ENCODE measurements at places on chromosomes 11 and 22.
A peak's percentile ranks its signal among the peaks of the same experiment; 100 is the strongest.

DNA sequence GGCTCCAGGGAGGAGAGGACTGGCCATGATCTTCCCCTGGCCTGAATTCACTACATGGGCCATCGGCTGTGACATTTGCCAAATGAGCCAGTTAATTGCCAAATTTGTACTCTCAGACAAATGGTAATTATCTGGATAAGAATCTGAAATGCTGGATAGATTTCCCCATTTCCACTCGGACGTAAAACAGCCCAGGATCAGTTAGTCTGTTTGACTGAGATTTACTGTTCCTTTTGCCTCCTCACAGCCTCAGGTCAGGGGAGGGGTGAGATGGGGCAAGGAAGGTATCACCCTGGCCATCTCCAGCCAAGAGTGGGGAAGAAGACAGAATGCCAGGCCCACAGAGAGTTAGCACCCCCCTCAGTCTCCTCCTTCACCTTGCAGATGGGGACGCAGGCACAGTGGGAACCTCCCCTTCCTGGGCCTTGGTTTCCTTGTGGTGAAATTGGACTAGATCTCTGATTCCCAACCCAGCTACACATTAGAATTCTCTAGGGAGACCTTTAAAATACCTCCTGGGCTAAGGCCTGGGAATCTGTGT is 5.2 kb downstream of the TRIM29 start:
- DNase-seq: no peak

GRCh38 chr11:110777775-110778174 is 65.5 kb upstream of the ARHGAP20 start:
- no peak for DNase-seq

DNA sequence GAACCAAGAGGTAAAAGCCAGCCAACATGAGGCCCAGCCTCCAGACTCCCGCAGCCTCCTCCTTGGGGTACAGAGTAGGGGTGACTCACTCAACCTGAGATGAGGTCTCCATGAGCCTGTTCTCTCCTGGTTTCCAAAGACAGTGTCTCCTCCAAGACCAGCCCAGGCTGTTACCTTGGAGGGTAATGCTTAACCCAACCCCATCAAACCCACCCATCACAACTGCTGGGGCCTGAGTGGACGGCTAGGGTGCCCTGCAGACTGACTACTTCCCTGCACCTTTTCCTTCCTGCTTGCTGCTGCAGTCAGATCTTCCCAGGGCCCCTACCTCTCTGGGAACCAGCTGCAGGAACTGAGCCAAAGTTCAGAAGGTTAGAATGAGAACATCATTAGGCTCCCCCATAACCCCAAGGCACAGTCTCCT is 5.1 kb upstream of the NOL12 start:
- DNase-seq: no peak

GRCh38 chr11:42576318-42576717 is 735.5 kb upstream of the API5 start:
- DNase-seq: no peak

DNA sequence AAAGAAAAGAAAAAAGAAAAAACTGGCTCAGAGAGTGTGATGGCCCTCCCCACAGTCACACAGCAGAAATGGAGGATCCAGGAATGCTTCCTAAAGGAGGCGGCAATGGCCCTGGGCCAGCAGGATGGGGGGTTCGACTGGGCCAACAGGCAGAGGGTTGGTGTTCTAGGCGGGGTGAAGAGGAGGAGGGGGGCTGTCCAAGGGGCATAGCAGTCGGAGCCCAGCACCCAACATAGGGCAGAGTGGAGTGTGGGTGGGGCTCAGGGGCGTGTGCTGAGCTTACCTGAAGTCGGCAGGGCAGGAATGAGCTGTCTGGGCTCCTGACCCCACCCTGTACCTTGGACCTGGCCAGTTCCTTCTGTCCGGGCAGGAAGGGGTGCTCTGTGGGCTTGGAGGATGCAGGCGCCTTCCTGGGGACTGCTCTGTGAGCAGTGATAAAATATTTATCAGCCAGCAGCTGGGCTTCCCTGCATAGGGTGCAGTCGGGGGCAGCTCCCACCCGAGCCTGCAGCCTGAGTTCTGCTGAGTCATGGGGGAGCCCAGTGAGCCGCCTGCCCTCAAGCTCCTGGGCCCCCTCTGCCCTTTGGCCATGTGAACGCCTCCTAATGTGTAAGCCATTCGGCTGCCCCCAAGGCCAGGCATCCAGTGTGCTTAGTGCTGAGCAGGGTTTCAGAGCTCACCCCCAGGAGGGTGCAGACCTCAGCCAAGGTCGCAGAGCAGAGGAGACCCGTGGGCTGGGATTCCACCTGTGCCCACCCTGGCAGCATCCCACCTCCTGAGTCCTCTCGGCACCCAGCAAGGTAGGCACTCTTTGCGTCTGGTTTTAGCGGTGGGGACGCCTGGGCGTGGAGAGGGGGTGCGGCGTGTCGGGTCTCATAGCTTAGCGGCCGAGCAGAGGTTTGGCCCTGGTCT is 25.3 kb upstream of the PRR5 start:
- no peak for DNase-seq

DNA sequence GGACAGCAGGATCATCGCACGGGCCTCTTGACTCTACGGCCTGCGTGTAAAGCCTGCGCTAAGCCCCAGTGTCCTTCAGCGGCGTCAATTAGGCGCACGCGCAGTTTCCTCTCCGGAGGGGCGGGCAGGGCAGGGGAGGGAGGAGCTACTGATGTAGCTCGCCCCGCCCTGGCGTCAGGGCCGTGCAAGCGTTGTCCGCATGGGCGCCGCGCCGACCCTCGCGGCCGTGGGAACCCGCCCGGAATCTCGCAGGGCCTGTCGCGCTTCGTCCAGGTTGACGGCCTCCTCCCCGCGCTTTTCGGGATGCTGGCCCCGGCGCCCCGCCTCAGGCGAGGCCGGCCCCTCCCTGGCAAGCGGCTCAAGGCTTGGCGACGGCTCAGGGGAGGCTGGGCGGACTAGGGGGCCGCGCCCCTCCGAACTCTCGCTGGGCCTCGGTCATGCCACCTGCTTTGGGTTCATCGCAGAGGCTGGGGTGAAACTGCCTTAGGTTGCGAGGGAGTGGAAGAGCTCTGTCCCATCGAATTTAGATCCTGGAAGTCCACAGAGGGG is 61.1 kb downstream of the ST3GAL4 start:
- DNase-seq: peak; percentile 37

- no peak for DNase-seq
Observed at GRCh38 chr11:113247221-113247620, 67.2 kb upstream of the TTC12 start.

GRCh38 chr11:78699609-78700135 is 125.0 kb upstream of the NARS2 start:
- no peak for DNase-seq

DNA sequence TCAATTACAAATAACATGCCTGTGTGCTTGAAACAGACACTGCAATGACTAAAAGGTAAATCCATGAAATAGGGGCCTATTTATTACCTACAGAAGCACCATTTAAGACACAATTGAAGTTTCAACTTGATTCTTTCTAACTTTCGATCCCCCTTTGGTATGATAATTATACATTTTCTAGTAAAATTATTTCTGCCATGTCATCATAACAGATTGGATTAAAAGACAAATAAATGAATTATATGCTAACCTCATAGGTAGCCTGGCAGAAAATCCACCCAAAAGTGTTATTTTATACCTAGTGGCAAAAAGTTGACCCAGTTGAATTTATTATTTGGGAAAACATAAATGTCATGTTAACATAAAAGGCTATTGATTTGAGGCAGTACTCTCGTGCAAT is 241.1 kb downstream of the RAB38 start:
- no peak for DNase-seq

DNA sequence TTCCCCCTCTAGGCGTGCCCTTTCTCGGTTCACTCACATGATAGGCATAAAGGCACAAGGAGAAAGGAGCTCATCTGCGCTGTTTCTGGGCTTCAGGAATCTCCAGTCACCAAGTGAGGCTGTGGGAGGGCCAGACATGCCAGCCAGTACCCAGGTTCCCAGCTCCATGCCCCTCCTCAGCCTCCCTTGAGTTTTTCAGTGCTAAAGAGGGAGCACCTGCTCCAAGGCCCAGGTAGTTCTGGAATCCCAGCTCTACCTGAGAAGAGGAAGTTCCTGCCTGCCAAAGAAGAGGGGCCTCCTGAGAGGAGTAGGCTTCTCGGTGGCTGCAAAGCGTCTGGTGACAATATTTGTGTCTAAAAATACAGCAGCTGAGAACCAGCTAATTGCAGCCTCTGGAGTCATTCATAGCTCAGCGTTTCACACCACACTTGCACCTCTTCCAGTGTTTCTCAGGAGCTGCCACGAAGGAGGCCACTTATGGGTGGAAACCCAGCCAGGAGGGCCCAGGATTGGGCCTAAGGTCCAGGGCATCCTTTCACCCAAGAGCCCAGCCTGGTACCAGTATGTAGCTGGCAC is 197.4 kb downstream of the TRIM29 start:
- no peak for DNase-seq

DNA sequence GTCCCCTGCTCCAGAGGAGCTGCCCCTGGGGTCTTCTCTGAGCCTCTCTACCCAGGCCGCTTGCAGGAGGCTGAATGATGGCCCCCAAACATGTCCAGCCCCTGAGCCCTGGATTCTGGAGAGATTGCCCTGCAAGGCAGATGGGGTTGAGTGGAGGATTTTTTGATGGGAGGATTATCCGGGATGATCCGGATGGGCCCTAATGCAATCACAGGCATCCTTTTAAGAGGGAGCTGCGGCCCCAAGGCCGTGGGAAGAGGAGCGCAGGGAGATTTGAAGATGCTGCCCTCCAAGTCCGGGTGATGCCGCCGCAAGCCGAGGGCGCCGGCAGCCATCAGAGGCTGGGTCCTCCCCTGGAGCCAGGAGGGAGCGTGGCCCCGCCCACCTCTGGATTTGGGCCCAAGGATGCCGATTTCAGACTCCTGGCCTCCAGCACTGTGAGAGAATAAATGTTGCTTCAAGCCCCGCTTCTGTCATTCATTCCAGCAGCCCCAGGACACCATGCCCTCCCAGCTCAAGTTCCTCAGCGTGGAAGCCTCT is 66.0 kb downstream of the WNT7B start:
- DNase-seq: no peak

- no peak for DNase-seq
Observed at GRCh38 chr22:17627961-17628405, 566 bp downstream of the ATP6V1E1 start.

- no peak for DNase-seq
Observed at GRCh38 chr22:41787331-41787730, 13.1 kb upstream of the CCDC134 start.

GRCh38 chr11:57513911-57514537 is 1.5 kb downstream of the SLC43A1 start:
- DNase-seq: peak; percentile 32

DNA sequence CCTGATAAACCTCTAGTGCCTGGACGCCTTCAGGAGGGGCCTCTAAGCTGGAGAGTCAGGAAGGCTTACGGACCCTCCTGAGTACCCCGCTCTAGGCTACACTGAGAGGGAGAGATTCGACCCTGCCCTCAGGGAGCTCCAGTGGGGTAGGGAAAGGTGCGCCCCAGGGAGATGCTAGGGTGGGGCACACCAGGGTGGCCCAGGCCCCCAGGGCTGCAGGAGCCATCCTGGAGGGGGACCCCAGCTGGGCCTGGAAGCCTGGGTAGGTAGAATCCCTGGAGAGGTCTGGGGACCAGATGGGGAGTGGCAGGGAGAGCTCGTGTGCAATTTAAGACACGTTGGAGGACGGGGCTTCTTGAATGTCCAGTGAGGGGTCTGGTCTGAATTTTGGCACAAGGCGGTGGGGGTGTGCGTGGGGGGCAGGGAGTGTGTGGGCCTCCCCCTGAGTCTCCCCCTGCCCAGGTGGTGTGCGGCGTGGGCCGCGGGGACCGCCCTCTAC is 4.7 kb downstream of the CARNS1 start:
- DNase-seq: no peak

DNA sequence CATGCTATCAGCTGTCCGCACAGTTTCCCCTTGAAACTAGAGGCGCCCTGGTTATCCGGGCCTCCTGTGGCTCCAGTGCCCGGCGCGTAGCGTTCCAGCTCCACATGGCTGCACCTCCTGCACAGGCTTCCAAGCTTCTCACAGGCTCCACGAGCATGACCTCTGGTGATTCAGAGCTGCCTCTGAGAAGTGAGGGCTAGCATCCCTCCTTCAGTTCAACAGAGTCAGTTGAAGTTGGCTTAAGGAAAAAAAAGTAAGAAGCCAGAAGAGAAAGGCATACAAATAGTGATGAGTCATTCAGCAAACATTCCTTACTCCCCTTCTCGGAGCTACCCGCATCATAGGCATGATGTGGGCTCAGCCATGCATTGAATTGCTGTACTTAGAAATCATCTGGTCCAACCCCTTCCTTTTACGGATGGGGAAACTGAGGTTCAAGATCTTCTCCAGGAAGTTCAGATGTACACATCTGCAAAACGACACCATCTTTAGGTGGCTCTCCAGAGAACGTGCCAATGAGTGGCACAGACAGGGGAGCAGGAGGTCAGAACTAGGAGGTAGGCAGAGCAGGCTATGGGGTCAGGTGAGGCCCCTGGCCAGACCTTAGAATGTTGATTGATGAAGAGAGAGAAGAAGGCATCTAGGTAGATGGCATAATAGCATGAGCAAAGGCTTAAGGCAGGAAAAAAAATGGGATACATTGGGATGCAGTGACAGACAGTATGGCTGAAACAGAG is 216.3 kb upstream of the TBCEL start:
- no peak for DNase-seq

- no peak for DNase-seq
Observed at GRCh38 chr11:34449013-34449412, 10.3 kb downstream of the CAT start.

GRCh38 chr11:131923309-131923708 is 552.9 kb downstream of the NTM start:
- DNase-seq: no peak

DNA sequence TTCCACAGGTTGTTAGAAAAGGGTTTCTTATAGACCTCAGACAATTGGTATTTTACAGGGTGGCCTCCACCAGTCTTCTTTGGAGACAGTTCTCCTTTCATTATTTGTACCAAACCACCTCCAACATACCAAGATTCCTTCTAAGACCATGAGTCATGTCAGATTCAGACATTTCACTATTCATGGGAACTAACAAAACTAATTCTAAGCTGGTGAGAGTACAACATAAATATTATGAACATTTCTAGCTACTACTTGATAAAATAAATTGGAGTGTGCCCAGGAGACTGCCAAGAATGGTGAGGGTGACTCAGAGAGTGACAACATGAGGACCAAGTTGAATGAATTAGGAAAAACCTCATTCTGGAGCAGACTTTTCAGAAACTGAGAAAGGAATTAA is 494.6 kb upstream of the LRRC4C start:
- DNase-seq: no peak

GRCh38 chr11:125468025-125468424 is 28.0 kb downstream of the FEZ1 start:
- no peak for DNase-seq

GRCh38 chr11:14082338-14082737 is 119.8 kb downstream of the SPON1 start:
- no peak for DNase-seq

- DNase-seq: no peak
Observed at GRCh38 chr11:64632237-64632636, 41.2 kb downstream of the SLC22A12 start.

GRCh38 chr22:20116376-20116950 is 559 bp downstream of the RANBP1 start:
- no peak for DNase-seq

DNA sequence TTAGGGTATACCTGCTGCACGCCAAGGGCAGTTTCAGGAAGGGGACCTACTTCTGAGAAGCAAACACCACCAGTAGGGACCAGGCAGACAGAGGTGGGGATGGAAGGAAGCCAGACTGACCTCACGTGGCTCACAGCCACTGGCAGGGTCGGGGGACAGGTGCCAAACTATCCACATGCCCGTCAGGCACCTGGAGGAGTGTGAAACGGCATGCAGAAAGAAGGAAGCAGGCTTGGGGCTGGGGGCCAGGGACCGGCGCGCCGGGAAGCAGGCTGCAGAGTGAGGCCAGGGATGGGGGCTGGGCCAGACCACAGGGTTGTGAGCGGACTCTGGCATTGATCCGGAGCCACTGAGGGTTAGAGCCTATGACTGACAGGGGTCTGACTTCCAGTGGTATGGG is 47.5 kb downstream of the CDKN1C start:
- no peak for DNase-seq

Data from progenitor cell of endocrine pancreas (in vitro differentiated cells).